ENCODE measurements at places on chromosomes 5 and 9.
A peak's percentile ranks its signal among the peaks of the same experiment; 100 is the strongest.

GRCh38 chr5:81971111-81971711, 612 bp upstream of the ATG10 start:
- DNase-seq = no peak

DNA sequence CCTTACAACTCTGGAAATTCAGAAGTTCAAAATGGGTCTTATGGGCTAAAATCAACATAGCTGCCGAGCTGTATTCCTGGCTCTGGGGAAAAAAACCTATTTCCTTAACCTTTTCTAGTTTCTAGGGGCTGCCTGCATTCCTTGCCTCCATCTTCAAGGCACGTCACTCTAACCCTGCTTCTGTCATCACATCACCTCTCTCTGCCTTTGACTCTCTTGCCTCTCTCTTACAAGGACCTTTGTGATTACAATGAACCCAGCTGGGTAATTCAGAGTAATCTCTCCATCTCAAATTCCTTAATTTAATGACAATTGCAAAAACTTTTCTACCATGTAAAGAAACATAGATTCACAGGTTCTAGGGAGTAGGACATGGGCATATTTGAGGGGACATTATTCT, 103.1 kb upstream of the SMC2 start:
- DNase-seq = no peak

- no peak for DNase-seq
Observed at GRCh38 chr9:8292657-8293056, 493.1 kb upstream of the DMAC1 start.

DNA sequence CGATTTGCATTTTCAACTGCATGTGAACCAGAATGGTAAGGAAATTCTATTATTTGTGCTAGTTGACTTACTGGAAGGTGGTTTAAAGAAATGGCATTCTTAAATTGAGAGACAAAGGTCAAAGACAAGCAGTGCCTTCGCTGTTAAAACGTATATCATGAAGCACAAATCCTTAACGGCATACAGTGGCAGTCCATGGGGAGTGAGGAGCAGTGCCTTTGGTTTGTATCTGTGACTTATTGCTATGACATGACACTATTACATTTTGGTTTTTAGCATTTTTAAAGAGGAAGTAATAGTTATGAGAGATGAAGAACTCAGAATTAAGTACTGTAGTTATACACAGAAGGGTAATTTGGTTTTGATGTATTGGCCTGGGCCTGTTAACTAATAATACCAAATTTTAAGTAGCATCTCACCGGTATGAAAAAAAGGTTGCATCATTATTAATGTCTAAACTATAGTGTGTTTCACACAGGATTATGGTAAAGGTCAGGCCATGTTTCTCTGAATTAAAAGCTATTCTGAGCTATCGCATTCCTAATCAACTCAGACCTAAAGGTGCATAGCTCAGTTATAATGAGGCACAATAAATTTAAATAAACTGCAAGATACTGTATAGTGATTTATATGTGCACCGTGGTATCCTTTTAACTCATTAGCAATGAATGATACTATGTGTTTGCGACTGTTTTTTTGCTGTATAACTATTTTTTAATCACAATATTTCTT, 339.8 kb upstream of the ARRDC3 start:
- no peak for DNase-seq

DNA sequence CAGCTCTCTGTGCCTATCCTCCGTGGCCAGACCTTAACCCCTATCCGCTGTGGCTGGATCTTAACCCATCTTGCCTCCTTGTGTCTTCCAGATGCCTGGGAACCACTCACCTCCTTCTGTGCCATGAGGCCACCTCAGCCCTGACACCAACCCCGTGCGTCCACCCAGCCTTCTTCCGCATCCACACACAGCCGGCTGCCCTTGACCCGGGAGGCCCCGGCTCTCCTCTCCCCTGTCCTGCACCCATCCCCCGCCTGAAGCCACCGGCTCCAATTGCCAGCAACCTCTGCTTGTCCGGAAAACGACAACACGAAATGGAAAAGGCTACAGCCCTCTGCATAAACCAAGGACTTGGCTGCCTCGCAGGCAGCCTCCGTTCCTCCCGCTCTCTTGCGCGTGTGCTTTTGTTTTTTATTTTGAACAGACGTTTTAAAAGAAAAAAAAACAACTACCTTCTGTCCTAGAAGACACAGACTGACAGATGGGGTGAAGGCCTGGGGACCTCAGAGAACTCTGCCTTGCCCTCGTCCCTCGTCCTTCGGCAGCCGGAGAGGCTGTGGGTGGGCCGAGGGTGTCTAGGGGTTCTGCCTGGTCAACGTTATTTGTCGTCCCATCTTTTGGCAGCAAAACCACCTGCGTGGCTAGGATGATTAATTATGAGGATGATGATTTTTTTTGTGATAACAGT, 32.5 kb upstream of the HMCN2 start:
- DNase-seq = no peak

GRCh38 chr9:505741-506059, 291.0 kb downstream of the DOCK8 start:
- no peak for DNase-seq

DNA sequence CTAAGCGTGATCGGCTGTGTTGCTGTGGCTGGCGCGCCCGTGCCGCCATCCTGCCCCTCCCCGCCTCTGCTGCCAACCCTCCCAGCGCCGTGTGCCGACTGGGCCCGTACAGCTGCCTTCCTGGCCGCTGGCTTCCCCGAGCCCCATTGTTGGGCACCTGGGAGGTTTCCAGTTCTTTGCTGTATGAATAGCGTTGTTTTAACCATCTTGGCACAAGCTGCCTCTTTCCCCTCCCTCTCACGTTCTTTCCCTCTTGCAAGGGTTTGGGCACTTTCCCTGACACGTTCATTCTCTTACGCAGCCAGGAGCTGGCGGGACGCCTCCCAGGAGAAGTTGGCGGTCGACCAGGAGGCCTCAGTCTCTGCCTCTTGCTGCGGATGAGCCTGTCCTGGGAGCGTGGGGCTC, 43.1 kb upstream of the RXRA start:
- DNase-seq = no peak

- DNase-seq = no peak
Observed at GRCh38 chr5:55850839-55851674, at the start of gene IL31RA. TSS of gene IL31RA (plus strand) at chr5:55851357. CDS start at chr5:55851571, 214 bp downstream.

- DNase-seq = no peak
Observed at GRCh38 chr9:131677444-131678180, 62.3 kb downstream of the RAPGEF1 start.

DNA sequence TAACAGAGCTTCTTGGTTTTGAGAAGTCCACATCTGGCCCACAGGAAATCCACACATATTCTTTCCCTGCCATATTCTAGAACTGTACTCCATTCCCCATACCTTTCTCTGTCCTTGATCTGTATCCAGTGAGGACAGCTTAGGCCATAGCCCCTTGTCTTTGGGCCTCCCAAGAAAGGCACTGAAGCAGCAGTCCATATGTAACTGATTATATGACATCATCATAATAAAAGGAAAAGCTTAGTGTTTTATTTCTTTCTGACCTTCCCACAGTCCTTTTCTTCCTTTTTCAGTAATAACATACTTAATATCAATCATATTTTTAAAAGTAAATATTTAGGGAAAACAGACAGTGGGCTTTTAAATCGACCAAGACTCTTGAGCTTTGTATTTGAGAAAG, 222.0 kb downstream of the EDIL3 start:
- DNase-seq = no peak

- DNase-seq = no peak
Observed at GRCh38 chr5:148659641-148660345, 5.5 kb upstream of the HTR4 start.

GRCh38 chr5:25091921-25092320, 447.1 kb upstream of the CDH10 start:
- DNase-seq = no peak

DNA sequence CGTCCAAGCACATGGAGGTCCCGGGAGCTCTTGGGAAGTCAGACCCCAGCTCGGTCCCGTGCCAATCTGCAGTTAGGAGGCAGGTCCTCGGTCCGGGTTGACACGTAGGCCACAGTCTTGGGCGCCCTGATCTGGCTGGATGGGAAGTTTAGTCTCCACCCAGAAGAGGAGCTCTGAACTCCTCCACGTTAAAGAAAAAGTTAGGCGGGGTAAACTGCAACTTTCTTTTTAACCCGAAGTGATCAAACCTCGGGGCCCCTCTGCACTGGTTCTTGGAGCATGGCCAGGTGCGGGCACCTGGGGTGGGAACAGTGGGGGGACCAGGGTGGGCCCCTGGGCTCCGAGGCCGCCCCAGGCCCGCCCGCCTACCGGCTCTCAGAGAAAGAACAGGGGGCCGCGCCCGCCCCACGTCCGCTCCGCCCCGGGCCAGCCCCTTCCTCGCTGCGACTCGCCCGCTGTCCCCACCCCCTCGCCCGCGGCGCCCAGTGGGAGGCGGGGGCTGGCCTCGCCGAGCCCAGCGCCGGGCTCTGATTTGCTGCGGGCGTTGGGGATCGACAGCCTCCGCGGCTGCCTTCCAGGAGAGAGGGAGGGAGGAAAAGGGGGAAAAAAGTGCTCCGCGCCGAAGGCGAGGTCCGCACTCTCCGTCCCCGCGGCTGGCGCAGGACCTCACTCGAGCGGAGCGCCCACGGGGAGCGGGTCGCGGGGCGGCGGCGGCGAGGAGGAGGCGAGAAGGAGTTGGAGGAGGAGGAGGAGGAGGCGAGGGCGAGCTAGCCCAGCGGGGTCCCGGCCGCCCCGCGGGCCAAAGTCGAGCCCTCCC, at the start of gene COL5A1:
COL5A1 (plus strand) TSS at position 631 of the 817 bp plus-strand sequence. CDS start 385 bp downstream, outside the sequence.
- DNase-seq = no peak

GRCh38 chr9:130906735-130907416, 10.3 kb upstream of the QRFP start:
- no peak for DNase-seq

DNA sequence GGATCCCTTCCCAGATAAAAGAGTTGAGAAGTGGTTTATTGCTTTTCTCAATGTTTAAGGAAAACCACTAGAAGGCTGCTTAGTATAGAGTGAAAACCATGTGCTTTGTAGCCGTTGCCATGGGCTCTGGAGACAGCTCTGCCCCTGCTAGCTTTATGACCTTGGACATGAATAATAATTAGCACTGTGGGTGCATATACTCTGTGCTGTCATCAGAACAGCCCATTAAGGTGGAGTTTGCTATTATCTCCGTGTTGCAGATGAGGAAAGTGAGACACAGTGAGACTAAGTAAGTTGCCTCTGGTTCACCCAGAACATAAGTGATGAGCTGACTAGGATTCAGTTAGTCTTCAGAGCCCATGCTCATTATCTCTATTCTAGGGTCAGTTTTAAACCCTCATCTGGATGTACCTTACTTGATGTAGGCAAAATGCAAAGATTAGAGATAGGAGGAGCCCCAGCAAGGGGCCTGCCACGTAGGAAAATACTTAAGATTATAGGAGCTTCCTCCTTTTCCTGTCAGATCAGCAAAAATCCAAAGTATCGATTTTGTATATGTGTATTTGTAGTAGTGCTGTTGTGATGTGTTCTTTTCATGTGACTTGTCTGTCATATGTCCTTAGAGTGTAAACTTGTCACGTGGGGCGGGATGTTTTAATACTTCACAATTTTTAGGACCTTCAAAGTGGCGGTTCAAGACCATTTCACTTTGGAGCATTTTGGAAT, 102.5 kb downstream of the TLE4 start:
- DNase-seq = no peak

DNA sequence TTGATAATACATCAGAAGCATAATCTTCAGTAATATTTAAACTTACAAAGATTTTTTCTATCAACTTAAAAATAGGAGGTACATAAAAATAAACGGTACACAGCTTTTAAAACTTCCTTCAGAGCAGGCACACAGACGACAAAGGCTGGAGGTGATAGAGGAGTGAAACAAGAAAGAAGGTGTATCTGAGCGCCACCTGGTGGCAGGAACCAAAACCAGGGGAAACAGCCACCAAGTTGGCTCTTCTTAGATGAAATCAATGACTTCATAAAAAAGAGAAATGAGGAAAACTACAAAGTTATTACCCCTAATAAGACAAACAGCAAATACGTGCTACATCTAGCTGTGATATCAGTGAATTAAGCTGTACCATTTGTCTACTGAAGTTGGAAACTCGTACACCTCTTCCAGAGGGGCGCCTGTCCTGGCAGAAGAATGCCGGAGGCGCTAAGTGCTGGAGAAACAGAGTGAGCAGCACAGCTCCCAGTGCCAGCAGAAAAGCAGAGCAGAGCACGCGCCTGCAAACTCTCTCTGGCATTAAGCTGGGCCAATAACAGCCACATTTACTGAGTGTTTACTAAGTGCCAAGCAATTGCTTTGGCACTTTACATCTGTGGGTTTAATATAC, 85.9 kb downstream of the SETX start:
- DNase-seq = peak; percentile 73

GRCh38 chr5:34976347-34976746, 47.0 kb downstream of the DNAJC21 start:
- no peak for DNase-seq

GRCh38 chr5:96293966-96294883, 138.8 kb downstream of the PCSK1 start:
- DNase-seq = no peak

DNA sequence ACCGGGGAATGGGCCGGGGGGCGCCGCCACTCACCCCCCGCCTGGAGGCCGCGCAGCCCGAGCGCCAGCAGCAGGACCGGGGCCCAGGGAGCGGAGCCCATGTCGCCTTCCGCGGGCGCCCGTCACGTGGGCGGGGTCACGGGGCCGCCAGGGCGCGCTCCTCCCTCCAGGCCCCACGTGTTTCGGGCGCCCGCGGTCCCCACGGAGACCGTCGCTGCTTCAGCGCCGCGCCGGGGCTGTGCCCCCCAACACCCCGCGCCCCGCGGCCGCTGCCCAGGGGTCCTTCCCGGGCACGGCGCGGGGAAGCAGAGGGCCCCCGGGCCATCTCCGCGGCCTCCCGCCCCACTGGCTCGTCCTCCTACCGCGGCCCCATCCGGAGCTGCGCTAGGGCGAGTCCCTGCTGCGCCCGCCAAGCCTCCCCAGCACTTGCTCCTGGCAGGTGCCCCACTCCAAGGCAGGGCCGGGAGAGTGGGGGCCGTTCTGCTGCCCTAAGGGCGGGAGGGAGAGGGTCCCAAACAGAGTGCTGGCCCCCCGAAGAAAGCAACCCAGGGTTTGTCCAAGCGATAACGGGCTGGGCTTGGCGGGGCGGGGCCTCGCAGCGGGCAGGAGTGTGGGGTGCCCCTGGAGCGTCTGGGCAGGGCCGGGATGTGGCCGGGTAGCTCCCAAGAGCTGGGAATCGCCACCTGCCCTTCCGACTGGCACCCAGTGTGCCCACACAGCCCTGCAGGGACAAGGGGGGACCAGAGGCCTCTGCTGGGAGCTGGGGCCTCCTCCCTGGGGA, at the start of gene DPP7:
DPP7 (minus strand) TSS at position 121 of the 781 bp plus-strand sequence; CDS start at position 101, 20 bp downstream.
- peak; percentile 85 for DNase-seq

- no peak for DNase-seq
Observed at GRCh38 chr5:124795829-124796228, 49.4 kb upstream of the ZNF608 start.

DNA sequence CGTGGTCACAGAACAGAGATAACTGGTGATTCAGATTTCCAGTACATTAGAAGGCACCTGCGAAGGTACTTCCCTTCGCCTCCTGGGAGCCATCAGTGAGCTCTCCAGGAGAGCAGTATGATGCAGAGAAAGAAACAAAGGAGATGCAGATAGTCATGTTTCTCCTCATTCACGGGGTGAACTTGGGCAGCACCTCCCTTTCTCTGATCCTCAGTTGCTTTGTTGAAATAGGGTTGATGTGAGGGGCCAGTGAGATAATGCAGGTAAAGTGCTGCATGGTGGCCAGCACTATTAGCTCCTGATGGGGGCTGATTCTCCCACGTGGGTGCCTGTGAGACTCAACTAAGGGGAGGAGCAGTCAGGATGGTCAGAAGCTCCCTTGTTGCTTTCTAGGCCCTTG, 46.6 kb upstream of the ZNF169 start:
- DNase-seq = no peak

GRCh38 chr9:80957801-80958200, 731.5 kb downstream of the TLE1 start:
- DNase-seq = no peak

- no peak for DNase-seq
Observed at GRCh38 chr9:8899511-8899910, 1099.9 kb upstream of the DMAC1 start.

- DNase-seq = no peak
Observed at GRCh38 chr9:37801287-37801850, 772 bp downstream of the DCAF10 start.
